Central memory CD8-positive, alpha-beta T cell (primary cell): ENCODE measurements at places on chromosomes 13 and 19.

DNA sequence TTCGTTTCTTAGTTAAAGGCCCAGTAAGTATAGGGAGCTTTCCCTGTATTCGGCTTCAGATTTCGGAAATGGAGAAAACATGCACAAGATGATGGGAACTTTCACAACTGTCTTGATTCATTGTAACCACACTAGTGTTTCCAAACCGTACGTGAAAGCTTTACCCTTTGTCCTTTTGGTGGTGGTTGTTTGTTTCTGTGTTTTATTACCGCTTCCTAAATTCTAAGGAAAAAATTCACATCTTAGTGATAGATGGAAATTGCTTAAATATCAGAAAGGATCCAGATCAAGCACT, 504 bp upstream of the VWA8 start:
- DNase-seq, result no peak

- no peak for DNase-seq
Observed at GRCh38 chr19:32921624-32922023, 50.1 kb downstream of the CEP89 start.

- peak; percentile 69 for DNase-seq
Observed at GRCh38 chr19:13842291-13843103, 34.4 kb upstream of the NANOS3 start.

GRCh38 chr19:2084993-2085720, 11.0 kb downstream of the MOB3A start:
- DNase-seq, result peak; percentile 81

DNA sequence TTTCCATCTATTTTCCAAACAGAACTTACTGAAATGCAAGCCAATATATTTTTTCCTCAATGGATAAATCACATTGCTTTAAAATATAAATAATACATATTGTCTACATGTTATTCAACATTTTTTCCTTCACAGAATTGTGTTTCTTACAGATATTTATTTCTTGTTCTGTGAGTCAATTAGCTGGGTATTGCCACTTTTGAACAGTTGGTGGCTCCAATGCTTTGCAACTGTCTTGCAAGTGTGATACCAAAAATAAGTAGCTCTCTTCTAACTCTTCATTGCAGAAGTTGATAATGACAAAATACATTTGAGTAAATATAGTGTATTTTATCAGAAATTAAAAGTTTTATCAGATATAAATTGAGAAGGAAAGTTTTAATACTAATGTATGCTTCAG, 17.1 kb upstream of the GPC5 start:
- no peak for DNase-seq

GRCh38 chr13:93254775-93255174, 28.2 kb downstream of the GPC6 start:
- DNase-seq, result no peak

- no peak for DNase-seq
Observed at GRCh38 chr13:110334841-110335490, 27.9 kb downstream of the COL4A2 start.

DNA sequence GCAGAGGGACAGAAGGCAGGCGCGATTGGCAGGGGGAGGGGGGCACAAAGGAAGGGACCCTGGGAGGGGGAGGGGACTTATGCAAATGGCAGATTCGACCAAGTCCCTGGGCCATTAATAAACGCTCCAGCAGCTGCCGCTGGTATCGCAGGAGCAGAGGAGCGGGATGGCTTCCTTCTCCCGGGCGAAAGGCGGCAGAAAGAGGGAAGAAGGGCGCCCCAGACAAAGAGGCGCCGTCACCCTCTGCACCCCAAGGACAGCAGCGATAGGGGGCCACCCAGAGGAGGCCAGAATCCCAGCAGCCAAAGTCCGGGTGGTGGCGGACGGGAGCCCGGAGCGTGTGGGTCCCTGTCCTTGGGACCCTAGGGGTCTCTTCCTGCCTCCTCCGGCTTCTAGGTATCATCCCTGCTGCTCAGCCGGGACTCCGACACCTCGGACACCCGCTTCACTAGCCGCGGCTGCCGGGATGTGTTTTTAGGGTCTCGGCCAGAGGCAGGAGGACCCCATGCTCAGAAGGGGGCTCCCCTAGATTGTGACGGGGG, 1.9 kb downstream of the PTPRS start:
- no peak for DNase-seq

GRCh38 chr13:97810152-97810551, 143.3 kb upstream of the IPO5 start:
- DNase-seq, result no peak

GRCh38 chr13:101489643-101490405, 37.3 kb downstream of the ITGBL1 start:
- DNase-seq, result no peak

- DNase-seq, result no peak
Observed at GRCh38 chr19:41606215-41606837, 20.5 kb downstream of the CEACAM4 start.

GRCh38 chr19:4415352-4415751, 12.9 kb downstream of the CHAF1A start:
- DNase-seq, result no peak

DNA sequence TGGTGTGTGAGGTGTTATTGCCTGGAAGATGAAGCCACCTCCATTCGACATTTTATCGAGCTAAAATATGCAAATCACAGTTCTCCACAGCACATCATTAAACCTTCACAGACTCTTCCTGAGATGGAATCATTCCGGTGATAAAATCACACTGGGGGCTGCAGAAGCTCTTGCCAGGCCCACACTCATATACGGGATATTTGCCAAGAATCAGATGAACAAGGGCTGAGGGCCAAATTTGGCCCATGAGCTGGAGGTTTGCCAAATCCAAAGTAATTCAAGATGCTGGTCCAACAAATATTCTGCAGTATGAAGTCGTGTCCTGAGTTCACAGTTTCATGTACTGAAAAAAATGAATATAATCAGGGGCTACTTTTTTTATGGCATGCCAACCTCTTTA, 16.7 kb upstream of the RXFP2 start:
- no peak for DNase-seq

GRCh38 chr13:40591091-40591490, 75.3 kb downstream of the FOXO1 start:
- DNase-seq, result no peak

DNA sequence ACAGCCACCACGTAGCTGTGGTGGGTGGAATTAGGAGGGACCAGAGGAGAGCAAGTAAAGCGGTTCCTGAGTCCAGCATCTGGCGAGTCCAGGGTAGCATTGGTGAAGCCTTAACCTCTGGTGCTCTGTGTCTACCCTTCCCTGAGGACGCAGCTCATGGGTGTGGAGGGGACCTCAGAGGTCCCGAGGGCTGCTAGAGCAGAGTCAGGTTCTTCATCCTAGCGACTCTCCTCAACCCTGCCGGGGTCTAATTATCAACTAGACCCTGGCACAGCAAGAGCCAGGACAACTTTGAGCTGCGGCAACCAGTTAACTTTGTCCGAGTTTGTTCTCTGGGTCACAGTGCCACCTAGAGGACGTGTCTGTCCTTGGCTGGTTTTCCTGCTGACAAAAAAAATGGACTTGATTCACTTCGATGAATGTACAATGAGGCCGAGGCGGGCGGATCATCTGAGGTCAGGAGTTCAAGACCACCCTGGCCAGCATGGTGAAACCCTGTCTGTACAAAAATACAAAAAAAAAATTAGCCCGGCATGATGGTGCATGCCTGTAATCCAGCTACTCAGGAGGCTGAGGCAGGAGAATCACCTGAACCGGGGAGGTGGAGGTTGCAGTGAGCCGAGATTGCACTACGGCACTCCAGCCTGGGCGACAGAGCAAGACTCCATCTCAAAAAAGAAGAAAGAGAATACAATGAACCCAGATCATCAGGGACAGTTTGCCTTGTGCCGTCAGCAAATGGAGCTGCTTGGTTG, 25.0 kb downstream of the TSSK6 start:
- peak; percentile 79 for DNase-seq

- no peak for DNase-seq
Observed at GRCh38 chr13:94198681-94199080, 280.8 kb downstream of the DCT start.

GRCh38 chr13:113552079-113552478, 32.5 kb upstream of the TFDP1 start:
- DNase-seq, result no peak

DNA sequence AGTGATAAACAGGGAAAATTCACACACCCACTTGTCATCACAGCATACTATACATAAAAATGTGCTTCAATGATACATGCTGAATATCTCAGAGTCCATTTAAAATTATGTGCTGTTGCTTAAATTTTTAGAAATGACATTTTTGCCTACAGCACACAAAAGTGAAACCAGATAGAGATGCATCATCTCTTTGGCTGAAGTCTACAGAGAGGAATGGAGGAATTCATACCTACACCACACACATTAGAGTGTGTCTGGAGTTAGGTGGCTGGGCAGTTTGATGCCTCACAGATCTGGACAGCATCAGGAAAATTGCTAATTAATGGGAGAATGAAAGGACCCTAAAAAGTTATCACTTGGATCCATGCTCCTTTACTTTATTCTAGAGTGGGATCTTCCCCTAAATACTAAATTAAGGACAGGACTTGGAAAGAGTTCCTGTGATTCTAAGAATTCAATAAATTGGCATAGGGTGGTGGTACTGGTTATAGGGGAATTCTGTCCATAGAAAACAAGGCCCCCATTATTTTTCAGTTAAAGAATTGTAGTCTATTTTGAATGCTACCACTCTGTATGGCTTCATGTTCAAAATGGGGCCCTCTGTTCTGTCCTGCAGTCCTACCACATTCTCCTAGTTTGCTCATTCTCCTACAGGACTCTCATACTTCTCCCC, 41.3 kb downstream of the RCBTB2 start:
- DNase-seq, result no peak

GRCh38 chr19:35868823-35869326, 501 bp downstream of the APLP1 start:
- no peak for DNase-seq

DNA sequence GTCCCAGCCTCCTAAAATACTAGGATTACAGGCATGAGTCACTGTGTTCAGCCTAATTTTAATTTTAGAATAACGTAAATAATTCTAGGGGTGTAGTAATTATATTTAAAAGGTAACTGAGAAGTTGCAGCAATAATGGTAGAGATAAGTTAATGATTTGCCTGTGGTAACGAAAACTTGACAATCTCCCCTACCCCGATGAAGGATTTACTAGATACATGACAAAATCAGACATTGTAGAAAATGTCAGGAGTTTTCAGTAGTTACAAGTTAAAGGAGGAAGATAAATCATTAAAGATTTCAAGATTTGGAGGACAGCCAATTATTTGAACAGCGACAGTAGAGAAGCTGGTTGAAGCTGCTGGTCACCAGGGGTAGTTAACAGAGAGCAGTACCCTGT, 652.2 kb upstream of the PCDH20 start:
- DNase-seq, result no peak

DNA sequence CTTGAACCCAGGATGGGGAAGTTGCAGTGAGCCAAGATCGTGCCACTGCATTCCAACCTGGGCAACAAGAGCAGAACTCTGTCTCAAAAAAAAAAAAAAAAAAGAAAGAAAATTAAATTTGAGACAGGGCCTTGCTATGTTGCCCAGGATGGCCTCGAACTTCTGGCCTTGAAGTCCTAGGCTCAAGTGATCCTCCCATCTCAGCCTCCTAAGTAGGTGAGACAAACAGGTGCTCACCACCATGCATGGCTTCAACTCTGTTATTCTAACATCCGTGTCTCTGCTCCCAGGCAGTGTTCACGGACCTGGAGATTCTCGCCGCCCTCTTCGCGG, 40.3 kb downstream of the PDE4A start:
- peak; percentile 11 for DNase-seq

- DNase-seq, result no peak
Observed at GRCh38 chr13:98584668-98585397, 7.9 kb upstream of the STK24 start.

DNA sequence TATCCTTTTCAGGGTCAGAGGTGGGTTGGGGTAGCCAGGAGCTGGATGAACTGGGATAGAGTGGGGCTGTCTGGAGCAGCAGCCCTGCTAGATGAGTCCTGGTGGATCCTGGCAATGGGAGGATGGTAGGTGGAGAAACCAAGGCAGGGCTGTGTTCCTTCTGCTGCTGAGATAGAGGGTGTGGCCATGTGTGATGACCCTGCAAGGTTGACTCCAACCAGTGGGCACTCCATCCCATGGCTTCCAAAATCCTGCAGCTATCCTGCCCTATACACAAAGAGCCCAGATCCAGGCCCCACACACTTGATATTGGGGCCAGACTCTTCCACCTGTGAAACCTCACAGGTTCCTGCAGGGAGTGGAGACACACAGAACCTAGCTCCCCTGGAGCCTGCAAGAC, 2.4 kb upstream of the ZNF446 start:
- no peak for DNase-seq

DNA sequence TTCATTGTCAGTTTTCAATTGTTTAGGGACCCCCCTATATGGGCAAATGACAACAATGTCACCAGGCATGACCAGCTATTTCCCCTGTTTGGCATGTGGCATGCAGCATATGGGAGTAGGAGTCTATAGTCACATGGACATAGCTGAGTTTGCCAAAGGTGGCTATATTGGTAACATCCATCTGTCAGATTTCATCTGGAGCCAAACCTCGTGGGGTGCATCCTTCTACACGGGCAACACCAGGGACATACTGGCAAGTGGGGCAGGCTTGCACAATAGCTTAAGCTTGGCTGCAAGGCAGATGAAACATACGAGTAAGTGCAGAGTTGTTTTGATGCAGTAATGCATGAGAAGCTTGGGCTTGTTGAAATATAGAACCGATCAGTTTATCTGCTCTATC, 24.5 kb upstream of the ZNF816 start:
- no peak for DNase-seq

DNA sequence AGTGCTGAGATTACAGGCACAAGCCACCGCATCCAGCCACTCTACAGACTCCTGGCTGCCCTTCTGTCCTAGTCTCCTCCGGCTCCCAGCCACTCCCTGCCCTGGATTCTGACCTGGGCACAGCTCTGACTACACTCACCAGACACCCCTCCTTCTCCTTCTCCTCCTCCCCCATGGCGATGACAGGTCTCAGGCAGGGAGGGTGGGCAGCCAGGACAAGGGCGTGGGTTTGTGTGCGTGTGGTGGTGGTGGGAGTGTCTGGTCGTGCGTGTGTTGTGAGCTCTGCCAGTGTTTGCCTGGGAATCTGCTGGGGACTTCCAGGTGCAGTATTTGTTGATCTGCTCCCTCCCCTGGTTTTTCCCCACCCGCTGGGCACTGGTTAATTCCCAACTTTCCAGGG, 3.0 kb upstream of the NCCRP1 start:
- DNase-seq, result no peak

- DNase-seq, result no peak
Observed at GRCh38 chr13:33940256-33940655, 122.3 kb downstream of the RFC3 start.
